Cerebellar cortex (tissue), 1 donor: ENCODE measurements at places on chromosomes 6 and 20.

DNA sequence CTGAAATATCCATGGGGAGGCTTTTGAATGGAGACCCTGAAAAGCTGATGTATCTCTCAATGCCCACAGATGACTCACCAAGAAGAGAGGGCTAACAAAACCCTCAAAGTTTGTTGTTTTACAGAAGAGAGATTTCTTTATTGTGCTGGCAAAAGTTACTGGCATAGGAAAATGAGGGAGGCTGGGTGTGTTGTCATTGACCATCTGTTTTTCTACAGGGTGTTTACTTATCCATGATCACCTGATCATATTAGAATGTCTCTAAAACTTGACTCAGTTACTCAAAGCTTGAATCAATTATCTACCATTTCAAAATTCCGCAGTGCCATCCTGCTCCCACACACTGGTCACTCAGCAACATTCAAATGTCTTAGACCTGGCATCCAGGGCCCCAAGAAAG is 9.8 kb downstream of the NCOA6 start:
- no peak for DNase-seq

DNA sequence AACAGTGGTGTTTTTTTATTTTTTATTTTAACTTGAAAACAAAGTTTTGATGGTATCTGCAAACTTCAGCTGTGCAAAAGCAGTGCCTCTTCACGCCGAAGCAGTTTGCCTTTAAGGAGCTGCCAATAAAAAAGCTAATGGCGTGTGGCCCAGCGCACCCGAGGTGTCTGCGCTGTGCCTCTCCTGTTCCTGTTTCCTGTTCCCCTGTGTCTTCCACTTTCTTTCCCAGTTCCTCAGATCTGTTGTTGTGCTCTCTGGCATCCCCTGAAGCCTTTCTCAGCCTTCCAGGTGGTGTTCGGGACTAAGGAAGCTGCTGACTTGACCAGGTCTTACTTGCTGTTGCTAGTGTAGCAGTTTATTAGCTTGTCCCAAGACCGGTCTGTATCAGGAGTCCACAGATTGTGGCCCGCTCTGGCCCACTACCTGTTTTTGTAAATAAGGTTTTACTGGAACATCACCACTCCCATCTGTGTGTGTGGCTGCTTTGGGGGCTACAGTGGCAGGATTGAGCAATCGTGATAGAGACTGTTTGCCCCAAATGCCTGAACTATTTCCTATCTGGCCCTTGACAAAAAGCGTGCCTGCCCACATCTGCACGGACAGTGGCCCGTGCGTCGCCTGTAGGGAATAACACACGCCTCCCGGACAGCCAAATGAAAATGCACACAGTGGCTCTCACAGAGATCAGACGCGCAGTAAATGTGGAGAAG is 178.3 kb downstream of the TMEM242 start:
- peak; percentile 57 for DNase-seq

GRCh38 chr6:116408491-116408890 is 37.7 kb downstream of the DSE start:
- no peak for DNase-seq

DNA sequence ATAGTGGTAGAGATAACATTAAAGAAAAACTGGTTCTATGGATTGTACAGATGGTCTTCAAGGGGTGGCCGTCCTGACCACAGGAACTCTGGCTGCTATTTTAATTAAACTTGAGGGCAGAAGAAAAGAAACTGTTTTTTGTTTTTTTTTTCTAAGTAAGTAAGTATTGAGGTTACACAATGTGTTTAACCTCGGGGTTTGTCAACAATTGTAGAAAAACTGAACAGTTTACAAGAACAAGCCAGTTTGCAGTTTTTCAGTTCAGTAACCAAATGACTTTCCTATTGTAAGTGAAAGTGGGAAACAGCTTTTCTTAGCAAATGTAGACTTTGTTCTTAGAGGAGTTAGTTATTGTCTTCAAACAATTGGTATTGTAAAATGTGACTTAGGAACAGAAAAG is 77.0 kb downstream of the PLCB1 start:
- DNase-seq, result no peak

DNA sequence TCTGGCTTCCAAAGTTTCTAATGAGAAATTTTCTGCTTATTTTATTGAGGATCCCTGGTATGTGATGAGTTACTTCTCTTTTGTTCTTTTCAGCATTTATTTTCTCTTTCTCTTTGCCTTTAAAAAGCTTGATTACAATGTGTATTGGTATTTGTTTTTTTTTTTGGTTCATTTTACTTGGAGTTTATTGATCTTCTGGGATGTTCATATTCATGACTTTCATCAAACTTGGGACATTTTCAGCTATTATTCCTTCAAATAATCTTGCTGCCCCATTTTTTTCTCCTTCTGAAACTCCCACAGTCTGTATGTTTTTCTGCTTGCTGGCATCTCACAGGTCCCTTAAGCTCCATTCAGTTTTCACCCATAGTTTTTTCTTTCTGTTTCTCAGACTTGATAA is 102.4 kb downstream of the PRDM13 start:
- DNase-seq, result no peak

DNA sequence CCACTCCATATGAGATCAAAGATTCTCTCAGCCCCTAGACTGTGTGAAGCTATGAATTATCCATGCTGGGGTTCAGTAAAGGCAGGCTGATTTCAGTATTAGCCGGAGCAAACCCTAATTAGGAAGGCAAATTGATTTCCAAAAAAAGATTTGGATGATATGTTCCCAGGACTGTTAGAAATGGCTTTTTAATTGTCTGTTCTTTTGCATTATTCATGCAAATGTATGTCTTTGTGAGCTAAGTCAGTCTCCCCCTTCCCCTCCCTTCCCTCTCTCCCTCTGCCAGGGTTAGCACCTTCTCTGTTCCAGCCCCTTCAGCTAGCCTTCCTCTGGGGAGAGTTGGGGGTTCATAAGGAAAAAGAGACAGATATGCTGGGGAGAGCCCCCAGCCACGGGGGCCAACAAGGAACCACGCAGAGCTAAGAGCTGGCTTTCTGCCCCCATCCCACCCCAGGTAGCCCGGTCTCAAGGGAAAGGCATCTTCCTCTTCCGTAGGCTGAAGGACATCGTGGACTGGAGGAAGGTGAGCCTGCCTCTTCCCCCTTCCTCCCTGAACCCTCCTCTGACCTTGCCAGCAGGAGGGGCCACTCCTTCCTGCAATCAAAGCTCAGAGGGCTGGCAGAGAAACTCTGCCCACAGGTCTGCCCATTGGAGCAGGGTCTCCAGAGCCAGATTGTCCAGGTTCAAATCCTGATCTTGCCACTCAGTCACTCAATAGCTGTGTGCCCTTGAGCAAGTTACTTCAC is 32.3 kb downstream of the PDRG1 start:
- no peak for DNase-seq

DNA sequence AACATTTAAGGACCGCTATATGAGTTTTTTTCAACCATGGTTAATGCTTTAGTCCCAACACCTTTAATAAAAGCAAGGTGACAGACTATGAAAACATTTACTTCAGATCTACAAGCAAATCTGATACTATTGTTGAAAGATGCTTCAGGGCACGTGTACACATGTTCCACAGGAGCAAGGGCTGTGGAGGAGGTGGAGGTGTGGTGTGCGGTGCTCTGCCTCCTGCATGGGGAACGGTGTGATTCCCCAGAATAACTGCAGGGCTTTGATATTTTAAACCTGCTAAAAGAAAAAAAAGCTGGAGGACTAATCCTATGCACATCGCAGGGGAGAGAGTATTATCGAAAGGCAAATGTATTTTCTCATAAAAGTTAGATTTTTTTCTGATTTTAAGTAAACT is 188.1 kb upstream of the CEP162 start:
- no peak for DNase-seq

- peak; percentile 93 for DNase-seq
Measured at GRCh38 chr6:32967151-32968091, 973 bp upstream of the BRD2 start.
